Epithelial cell of proximal tubule (primary cell): ENCODE measurements at places on chromosomes 11 and 22.

DNA sequence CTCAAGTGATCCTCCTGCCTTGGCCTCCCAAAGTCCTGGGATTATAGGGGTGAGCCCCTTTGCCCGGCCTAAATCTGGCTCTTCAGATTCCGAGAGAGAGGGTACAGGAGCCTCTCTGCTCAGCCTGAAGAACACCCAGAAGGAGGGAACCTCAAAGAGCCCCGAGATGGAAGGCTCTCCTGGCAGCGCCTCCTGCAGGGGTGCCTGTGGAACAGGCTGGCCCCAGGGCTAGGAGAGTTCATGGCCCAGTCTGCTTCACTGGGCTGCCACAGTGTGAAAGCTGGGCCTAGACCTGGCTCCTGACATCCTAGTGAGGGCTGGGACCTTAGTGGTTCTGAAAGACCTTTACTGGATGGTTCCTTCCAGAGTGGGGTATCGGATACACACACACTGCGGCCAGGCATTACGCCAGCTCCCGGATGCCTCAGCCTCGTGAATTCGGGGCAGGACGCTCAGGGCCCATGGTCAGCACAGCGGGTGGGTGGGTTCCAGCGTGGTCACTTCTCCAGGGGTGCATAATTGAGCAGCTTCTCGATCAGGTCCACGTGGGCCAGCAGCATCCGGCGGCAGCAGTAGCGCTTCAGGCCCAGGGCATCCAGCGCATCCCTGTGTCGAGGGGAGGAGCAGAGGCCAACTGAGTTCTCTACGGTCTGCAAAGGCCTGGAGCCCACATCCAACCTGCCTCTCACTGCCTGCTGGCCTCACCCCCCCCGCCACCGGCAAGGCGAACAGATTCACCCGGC is 2.3 kb downstream of the POLR2L start:
- no peak for DNase-seq

DNA sequence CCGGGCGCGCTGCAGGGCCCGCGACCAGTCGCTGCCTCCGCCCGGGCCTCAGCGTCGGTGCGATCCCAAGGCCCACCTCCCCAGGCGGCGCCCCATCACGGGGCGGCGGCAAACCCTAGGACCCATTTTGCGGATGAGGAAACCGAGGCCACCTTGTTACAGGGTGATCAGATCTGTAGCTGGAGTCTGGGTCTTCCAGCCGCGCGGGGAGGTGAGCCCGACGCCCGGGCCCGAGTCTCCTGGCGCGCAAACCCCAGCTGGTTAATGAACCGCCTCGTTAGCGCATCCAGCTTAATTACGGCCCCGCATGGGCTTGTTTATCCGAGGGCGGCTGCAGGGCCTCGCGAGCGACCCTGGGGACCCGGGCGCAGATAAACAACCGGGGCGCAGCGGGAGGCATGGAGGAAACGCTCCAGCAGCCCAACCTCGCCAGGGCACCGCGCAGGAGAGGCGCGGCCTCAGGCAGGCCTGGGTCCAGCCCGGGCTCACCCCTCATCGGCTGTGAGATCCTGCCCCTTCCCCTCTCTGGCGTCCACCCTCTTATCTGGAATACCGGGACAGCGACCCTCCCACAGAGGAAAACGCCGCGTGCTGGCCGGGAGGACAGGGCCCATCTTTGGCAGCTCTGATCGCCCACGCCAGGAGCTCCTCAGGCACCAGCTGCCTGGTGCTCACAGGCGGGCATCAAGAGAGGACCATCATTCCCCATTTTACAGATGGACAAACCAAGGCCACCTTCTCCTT is 14.7 kb downstream of the OTUB1 start:
- no peak for DNase-seq

- DNase-seq: no peak
Observed at GRCh38 chr11:285894-286220, 3.1 kb upstream of the PGGHG start.

DNA sequence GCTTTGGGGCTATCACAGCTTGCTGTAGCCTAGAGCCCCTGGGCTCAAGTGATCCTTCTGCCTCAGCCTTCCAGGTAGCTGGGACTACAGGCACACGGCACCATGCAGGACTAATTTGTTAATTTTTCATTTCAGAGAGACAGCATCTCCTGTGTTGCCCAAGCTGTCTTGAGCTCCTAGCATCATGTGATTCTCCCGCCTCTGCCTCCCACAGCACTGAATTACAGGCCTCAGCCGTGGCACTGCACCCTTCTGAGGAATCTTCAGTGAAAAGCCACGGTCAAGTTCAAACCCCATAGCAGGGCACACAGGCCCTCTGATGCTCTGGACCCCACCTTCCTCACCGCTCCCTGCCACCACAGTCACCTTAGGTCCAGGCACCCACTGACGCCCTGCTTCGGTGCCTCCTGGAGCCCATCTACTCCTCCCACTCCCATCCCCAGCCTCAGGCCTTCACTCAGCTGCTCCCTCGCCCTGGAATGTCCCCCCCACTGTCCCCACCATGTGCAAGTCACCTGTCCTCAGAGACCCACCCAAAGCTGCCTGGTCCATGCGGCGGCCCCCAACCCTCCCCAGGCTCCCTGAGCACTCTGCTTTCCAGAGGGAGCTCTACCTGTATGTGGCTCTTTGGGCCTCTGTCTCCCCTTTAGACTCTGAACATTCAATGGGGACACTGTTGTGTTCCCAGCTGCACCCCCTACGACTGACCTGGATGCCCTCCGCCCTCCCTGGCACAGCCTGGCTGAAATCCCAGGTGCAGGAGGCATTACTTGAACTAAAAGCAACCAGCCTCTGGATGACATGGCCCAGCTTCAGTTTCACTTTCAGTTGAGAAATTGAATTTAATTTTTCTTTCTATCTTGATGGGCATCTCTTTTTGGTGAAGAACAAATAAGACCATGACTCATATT is 1.6 kb downstream of the APOL2 start:
- no peak for DNase-seq

GRCh38 chr22:37054600-37055365 is 3.2 kb downstream of the KCTD17 start:
- DNase-seq: no peak
